HFFc6 (cell line): ENCODE measurements at places on chromosomes 6 and 20. TPM values are rescaled to one million over a fixed set of nuclear protein-coding genes. Genes with fewer than 3 reads are reported as not detected.

SPATS1 gene
- not detected in 3 replicates for total RNA-seq

DNA sequence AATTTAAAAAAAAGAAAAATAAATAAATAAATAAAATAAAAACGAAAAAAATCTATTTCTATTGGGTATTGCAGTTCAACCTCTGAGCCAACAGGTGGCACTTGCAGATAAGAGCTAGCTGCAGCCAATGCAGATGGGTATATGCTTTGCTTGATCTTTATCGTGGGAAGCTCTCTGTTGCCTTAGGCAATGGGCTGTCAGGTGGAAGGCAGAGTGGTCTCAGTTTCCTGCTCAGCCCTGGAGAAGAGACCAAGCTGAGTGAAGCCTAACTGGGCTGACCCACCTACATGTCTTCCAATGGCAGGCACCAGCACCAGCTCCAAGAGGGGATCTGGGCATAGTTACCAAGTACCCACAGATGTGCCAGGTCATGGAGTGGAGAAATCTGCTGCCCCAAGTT, 95.0 kb downstream of the AK9 start:
- H3K4me1 ChIP-seq = no peaks in the 10 kb centered on the region
- no peak overlapping the region for H3K27ac ChIP-seq
- H3K27me3 ChIP-seq = no peaks in the 10 kb centered on the region; the same call in none of the 2 replicates
- H3K36me3 ChIP-seq = no peaks in the 10 kb centered on the region
- H3K4me3 ChIP-seq = no peak overlapping the region

GRCh38 chr6:81612136-81612535, 140.3 kb downstream of the TENT5A start:
- DNase-seq = peak; percentile 8
- no peaks in the 10 kb centered on the region for H3K36me3 ChIP-seq
- peaks cover 55% of the 10 kb centered on the region for H3K4me1 ChIP-seq
- H3K4me3 ChIP-seq = no peak overlapping the region
- H3K27me3 ChIP-seq = no peaks in the 10 kb centered on the region

GRCh38 chr6:24600903-24601302, 45.1 kb downstream of the KIAA0319 start:
- no peak overlapping the region for H3K4me3 ChIP-seq
- no peak overlapping the region for H3K27ac ChIP-seq
- H3K4me1 ChIP-seq = no peaks in the 10 kb centered on the region
- H3K27me3 ChIP-seq = peaks cover 12% of the 10 kb centered on the region; the same call in 1 of the 2 replicates

- H3K36me3 ChIP-seq = no peaks in the 10 kb centered on the region
- no peak for DNase-seq
- peaks cover 38% of the 10 kb centered on the region for H3K4me1 ChIP-seq
- H3K27me3 ChIP-seq = no peaks in the 10 kb centered on the region; the same call in 1 of the 2 replicates
- no peak overlapping the region for H3K4me3 ChIP-seq
Measured at GRCh38 chr6:111776236-111777221, 96.7 kb downstream of the FYN start.

ELOVL4 gene
- total RNA-seq = 4.8 to 6.8 TPM (median 5.7 TPM) in 3 replicates

DNA sequence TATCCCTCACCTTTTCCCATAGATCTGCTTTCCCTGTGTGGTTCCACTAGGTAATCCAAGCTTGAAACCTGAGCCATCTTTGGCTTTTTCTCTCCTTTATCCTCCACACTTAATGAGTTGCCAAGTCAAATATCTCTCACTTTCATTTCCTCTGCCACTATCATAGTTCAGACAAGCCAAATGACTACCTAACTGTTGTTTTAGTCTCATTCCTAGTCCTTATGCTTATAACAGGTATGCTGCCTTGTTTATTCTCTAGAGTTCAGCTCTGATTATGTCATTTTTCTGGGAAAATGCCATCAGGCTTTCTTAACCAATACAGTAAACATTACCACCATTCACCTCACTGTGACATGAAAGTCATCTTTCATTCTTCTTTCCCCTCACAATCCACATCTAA, 6.5 kb downstream of the EFHC1 start:
- no peaks in the 10 kb centered on the region; the same call in 1 of the 2 replicates for H3K27me3 ChIP-seq
- no peaks in the 10 kb centered on the region; the same call in none of the 2 replicates for H3K4me1 ChIP-seq
- H3K27ac ChIP-seq = no peak overlapping the region
- H3K4me3 ChIP-seq = no peak overlapping the region
- no peak for DNase-seq

DNA sequence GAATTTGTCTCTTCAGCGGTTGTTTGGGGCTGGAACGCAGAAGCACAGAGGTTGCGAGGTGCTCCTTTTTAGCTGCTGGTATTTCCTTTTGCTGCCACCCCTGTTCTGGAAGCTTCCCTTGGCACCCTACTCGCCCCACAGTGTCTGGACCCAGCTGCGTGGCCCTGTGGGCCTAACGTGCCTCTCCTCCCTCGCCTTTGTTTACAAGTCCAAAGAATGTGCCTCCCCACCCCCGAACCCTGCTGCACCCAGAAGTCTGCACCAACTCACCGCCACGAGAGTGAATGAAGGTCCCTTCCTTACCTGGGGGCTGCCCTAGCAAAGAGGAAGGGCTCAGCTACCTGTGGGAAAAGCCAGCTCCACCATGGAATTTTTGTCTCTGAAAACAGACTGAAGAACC, 139.7 kb upstream of the RPS6KA2 start:
- H3K36me3 ChIP-seq = no peaks in the 10 kb centered on the region
- DNase-seq = no peak
- H3K27ac ChIP-seq = no peak overlapping the region
- peaks cover 32% of the 10 kb centered on the region for H3K27me3 ChIP-seq

GRCh38 chr6:48747040-48747439, 636.0 kb upstream of the PTCHD4 start:
- no peaks in the 10 kb centered on the region for H3K27me3 ChIP-seq
- peaks cover 37% of the 10 kb centered on the region for H3K4me1 ChIP-seq
- no peak overlapping the region; the same call in 1 of the 2 replicates for H3K27ac ChIP-seq
- DNase-seq = peak; percentile 31
- H3K36me3 ChIP-seq = no peaks in the 10 kb centered on the region

GRCh38 chr6:125745281-125746018, 4.0 kb upstream of the HEY2 start:
- no peak overlapping the region for H3K27ac ChIP-seq
- H3K27me3 ChIP-seq = peaks cover 37% of the 10 kb centered on the region
- DNase-seq = no peak
- H3K36me3 ChIP-seq = no peaks in the 10 kb centered on the region
- H3K4me1 ChIP-seq = peaks cover 26% of the 10 kb centered on the region

GRCh38 chr20:18657575-18657974, 69.7 kb downstream of the DTD1 start:
- H3K36me3 ChIP-seq = no peaks in the 10 kb centered on the region
- no peaks in the 10 kb centered on the region for H3K27me3 ChIP-seq
- H3K27ac ChIP-seq = no peak overlapping the region; the same call in 1 of the 2 replicates
- peaks cover 8% of the 10 kb centered on the region; the same call in 1 of the 2 replicates for H3K4me1 ChIP-seq
